NCI-H774 (cell line): ENCODE measurements at places on chromosomes 13 and 19.

DNA sequence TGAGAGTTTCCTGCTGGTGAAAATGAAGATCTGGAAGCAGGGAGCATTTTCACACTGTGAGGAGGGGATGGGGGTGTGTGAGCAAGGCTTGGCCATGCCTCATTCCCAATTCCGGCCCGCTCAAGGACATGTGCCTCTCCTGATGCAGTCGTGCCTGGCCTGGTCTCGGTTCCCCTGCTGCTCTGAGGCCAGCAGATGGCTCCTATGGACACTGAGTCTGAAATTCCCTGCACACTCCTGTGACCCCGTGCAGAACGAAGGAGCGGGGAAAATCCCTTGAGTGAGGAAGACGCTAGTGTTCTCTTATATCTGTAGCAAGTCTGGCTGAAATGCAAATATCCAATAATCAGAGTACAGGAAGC lies 363 bp upstream of the ZNF763 start:
- DNase-seq: no peak

GRCh38 chr19:5690955-5691821 lies 1.1 kb downstream of the RPL36 start:
- no peak for DNase-seq

GRCh38 chr13:45108716-45109101 lies 11.6 kb upstream of the GTF2F2 start:
- no peak for DNase-seq

DNA sequence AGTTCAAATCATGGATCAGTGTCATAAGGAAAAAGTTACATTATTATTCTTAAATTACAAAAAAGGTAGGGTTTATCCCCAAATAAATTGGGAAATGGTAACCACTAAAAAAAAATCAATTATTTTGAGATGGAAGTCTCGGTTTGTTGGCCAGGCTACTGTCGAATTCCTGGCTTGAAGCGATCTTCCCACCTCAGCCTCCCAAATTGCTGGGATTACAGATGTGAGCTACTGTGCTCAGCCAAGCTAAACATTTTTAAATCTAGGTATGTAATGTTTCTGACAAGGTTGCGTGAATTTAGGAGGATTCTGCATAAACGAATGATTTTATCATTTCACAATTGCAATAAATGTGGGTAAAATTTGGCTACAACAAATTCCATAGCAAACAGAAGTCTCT lies 2.0 kb downstream of the NAA16 start:
- DNase-seq: no peak

DNA sequence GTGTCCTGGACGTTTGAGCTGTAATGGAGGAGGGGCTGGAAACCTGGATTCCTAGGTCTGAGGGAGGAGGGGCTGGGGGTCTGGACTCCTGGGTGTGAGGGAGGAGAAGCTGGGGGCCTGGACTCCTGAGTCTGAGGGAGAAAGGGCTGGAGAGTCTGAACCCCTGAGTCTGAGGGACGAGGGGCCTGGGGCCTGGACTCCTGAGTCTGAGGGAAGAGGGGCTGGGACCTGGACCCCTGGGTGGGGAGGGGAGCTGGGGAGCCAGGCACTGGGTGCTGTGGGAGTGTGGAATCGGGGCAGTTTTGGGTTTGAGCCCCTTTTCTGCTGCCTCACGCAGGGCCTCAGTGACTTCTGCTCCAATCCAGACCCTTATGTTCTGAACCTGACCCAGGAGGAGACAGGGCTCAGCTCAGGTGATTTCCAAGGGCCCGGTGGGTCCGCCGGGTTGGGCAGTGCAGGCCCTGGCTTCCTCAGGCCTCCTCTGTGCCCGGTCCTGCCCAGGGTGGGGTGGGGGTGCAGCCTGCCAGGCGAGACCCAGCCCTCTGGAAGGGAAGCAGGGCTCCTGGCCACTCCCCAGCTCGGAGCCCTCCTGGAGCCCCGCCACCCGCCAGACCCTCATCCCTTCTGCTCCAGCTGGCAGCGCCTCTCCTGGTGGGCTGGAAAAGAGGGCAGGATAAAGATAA lies 14.4 kb downstream of the TTYH1 start:
- no peak for DNase-seq

GRCh38 chr19:30208436-30209060 lies 163.6 kb upstream of the ZNF536 start:
- DNase-seq: no peak

- DNase-seq: no peak
These were observed 825 bp downstream of the GMIP start for GRCh38 chr19:19642506-19643157.

- no peak for DNase-seq
These were observed 116.6 kb upstream of the RNF113B start for GRCh38 chr13:98293570-98294142.

DNA sequence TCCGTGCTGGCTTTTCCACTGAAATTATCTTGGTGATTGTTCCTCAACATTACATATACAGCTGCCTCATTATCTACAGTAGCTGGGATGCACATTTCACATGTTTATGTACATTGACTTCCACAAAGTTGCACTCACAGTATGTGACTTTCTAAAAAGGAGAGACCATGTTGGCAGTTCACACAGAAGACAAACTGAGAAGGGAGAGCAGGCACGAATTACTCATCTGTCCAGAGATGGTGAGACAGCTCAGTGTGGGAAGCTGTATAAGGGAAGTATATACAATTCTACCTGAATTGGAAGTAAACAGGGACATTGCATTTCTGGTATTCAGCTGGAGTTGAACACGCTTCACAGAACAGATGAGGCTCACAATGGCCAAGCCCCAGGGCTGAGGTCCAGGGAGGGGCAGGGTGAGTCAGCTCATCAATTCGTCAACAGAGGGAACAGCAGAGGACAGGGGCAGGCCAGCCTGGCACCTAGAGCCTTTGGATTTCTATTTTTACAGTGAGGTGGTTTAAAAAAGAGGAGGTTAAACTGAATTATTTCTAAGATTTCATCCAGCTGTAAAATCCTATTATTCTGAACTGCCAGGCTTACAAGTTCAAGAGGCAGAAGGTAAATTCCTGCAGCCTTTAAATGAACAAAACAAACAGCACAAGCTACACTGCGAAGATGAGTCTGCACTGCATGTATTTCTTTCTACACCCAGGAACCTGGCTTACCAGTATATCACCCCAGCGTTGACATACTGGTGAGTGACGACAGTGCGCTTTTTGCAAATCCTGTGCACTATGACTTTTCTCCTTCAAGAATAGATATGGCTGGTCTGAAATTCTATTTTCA lies 9.8 kb downstream of the PARP4 start:
- DNase-seq: no peak

DNA sequence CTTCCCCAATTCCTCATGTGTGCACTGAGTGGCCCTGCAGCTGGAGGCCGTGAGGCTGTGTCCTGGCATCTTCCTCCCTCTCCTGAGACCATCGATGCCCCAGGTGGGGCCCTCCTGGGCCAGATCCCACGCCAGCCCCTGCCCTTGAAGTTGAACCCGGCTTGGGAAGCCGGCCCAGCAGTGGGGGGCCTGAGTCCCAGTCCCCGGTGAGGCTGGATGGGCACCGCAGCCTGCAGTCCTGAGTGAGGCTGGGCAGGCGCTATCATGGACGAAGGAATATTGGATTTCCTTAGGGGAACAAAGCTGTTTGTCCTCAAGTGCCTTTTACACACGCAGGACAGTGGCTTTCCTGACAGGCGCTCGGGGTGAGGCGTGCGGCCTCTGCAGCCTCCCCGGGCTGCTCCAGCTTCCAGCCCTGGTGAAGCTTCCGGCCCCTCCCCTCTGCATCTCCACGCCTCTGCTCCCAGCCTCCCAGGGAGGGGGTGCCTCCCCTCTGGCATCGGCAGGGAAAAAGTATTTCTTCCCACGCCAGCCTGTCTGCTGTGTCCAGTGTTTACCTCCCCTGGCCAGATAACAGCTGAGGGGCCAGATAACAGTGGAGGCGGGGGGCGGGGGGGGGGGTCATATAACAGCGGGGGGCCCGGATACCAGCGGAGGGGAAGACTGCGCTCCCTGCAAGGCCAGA lies 159.5 kb downstream of the KDM4B start:
- no peak for DNase-seq

GRCh38 chr13:36837354-36838092 lies 18.5 kb downstream of the RFXAP start:
- DNase-seq: no peak

DNA sequence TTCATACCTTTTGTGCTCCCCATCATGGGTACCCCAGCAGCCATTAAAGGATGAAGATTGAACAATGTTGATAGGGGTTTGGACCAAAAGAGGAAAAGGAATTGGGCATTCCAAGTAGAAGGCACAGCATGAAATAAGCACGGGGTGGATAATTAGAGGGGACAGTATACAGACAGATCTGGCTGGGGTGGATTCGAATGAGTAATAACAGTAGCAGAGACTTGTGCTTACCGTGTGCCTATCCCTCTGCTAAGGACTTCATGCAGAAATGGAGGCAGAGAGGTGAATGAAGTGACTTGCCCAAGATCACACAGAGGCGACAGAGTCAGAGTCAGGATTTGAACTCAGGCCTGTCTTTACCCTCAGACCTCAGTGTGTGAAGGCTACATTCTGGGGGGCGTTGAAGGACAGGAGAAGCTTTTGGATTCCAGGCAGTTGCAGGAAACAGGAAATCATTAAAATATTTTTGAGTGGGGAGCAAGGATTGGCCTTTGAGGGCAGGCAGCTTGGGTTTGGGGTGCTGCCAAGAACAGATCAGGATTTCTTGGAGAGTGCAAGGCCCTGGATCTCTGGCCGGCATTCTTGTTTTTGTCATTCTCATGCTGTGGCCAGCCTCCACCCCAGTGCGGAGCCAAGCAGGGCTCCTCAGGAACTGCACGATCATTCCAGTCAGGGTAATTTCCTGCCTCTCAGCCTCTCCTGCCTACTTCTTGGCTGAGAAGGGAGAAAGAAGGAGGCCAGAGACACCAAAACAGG lies 18.7 kb downstream of the PAF1 start:
- no peak for DNase-seq

DNA sequence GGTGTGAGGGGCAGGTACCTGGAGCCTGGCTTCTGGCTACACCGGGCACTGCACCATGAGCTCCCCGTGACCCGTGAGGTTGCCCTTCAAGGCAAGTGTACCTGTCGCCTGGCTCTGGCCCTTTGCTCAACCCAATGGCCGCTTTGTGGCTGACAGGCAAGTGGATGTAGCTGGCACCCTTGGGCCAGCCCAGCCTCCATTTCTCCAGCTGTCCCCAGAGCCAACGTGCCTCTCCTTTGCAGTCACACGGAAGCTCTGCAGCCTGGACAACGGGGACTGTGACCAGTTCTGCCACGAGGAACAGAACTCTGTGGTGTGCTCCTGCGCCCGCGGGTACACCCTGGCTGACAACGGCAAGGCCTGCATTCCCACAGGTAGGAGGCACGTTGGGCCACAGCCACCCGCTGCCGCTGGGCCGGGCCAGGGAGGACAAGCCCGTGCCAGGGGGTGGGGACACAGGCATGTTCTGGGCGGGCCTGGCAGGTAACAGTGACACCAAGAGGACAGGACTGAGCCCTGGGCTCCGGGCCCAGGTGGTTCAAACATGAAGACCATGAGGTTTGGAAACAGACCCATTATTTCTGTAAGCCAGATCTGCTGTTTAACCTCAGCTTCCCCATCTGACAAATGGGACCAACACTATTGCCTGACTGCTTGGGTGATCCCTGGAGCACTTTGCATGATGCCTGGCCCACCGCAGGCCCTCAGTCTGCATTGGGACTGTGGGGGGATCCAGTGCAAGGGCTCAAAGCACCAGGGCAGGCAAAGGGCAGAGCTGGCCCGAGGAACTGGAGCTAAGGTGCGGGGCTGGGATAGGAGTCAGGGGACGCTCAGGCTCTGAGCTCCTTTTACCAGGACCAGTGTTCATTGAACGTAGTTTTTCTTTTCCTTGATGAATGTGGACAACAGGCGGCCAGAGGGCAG lies 17.5 kb upstream of the PROZ start:
- no peak for DNase-seq

- DNase-seq: no peak
These were observed 526.6 kb upstream of the KLHL1 start for GRCh38 chr13:70634893-70635292.

GRCh38 chr13:51895906-51896888 lies 34.4 kb downstream of the CCDC70 start:
- DNase-seq: no peak
